ENCODE measurements at places on chromosomes 4 and X.

GRCh38 chr4:188400451-188400850 is 261.2 kb downstream of the TRIML1 start:
- DNase-seq, result no peak

- DNase-seq, result no peak
Observed at GRCh38 chr4:21470535-21470934, 478.0 kb downstream of the KCNIP4 start.

GRCh38 chr4:26404743-26405206 is 84.0 kb downstream of the RBPJ start:
- no peak for DNase-seq

GRCh38 chr4:137541876-137542646 is 9.8 kb upstream of the PCDH18 start:
- no peak for DNase-seq

DNA sequence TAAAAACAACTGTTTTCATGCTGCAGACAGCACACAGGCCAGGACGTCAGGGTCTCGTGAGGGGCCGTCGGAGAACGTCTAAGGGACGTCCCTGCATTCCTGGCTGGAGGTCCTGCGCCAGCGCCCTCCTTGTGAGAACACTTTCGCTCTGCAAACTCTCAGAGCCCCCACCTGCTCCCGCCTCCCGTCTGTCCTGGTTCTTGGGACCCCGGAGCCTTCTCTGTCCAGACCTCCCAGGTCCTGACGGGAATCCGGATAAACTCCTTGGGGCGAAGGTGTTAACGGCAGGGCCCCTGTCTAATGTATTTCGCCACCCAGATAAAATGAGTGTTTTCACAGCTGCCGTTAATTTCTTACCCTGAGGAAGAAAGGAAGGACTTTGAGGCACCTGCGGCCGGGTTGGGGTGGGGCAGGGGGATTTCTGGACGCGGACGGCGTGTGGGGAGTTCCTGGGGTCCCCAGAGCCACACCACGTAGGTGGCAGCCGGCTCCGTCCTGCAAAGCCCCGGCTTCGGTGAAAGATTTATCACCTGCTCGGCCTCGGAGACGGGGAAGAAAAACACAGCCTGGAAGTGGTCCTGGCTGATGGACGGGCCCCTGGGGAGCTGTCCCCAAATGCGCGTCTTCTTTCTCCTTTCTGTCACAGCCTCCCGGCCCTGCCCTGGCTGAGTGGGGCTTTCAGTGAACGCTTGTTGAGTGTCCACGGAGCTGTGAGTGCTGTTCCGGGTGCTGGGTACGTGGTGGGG is 35.1 kb upstream of the PPP2R3B start:
- DNase-seq, result no peak

GRCh38 chrX:17242470-17242869 is 132.5 kb upstream of the NHS start:
- DNase-seq, result no peak

GRCh38 chr4:183636503-183636902 is 22.5 kb downstream of the RWDD4 start:
- DNase-seq, result no peak

GRCh38 chrX:155334486-155335336 is at the start of gene CLIC2:
Gene CLIC2, minus strand, starts transcription at chrX:155334614. Its CDS starts 187 bp downstream, at chrX:155334427.
- DNase-seq, result no peak

DNA sequence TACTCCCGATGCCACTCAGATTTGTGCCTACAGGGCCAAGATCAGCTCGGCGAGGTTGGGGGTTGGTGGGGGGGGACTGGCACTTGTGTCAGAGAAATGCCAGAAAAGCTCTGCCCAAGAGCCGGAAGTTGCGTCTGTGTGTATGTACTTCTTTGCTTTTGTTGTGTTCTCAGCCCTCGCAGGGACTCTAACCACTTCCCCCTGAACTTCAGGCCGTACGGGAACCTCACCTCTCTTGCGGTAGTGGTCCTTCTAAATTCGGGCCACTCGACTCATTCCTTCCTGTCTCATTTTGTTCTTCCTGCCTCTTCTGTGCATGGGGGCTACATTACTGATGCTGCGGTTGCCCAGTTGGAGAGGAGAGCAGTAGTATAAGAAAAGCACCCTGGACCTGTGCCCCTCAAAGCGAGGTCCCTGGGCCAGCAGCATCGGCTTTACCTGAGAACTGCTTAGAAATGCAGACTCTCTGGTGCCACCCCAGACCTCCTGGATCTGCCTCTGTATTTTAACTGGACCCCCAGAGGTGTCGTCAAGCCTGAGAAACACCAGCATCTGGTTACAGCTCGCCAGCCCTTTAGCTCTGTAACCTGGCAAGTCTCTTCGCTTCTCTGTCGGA is 146.3 kb upstream of the RPS6KA3 start:
- no peak for DNase-seq

GRCh38 chr4:163201358-163201757 is 34.7 kb upstream of the NAF1 start:
- DNase-seq, result no peak

- DNase-seq, result no peak
Observed at GRCh38 chr4:3484057-3484973, 21.2 kb downstream of the DOK7 start.

- no peak for DNase-seq
Observed at GRCh38 chrX:38351346-38351745, 1.1 kb upstream of the OTC start.

- DNase-seq, result no peak
Observed at GRCh38 chr4:40380647-40381046, 45.5 kb downstream of the CHRNA9 start.

GRCh38 chr4:26191353-26191752 is 129.5 kb upstream of the RBPJ start:
- DNase-seq, result no peak

DNA sequence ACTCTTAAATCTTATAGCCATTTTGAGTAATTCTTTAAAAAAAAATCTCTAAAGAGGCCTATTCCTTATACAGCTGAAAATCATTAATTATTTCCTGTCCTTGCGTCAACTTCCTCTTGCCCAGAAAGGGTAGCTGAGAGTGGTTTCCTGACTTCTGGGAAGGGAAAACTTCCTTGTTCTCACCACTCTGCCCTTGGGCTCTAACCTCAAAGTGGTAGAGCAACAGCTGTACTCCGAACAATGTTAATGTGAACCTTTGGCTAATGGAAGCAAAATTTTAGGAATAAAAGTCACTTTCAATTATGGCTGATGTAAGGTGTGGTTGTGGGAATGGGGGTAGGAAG is 15.3 kb downstream of the KLHL2 start:
- no peak for DNase-seq

- no peak for DNase-seq
Observed at GRCh38 chrX:86329174-86329573, 180.9 kb downstream of the DACH2 start.

DNA sequence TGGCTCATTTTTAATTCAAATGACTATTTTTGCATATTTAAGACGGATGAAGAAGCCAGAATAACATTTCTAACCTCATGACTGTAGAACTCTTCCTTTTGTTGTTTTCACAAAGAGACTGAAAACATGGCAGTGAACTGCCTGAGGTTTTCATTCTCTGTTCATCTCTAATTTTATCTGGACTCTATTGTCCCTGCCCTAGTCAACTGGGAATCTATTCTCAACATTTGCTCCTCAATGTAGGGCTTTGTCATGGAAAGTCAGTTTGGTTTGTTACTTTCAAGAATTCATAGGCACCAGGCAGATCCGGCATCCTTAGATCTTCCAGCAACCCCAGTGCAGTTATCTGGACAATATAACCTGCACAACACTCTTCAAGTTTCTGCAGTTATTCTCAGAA is 277.0 kb downstream of the RAPGEF2 start:
- DNase-seq, result no peak

DNA sequence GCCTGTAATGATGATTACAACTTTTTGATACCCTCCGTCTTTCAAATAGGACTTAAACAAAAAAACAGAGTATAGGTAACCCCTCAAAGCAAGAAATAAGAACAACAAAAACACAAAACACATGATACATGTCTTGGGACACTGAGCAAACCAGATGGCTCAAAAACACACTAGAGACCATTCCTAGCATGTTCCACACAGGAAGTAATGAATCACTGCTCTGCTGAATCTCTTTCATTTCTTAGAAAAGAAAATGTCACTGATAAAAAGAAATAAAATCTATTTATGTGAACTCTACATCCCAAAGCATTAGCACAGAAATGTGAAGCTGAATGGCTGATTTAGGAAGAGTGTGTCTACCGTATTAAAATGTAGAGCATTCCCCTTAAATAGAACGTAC is 134.5 kb upstream of the IL15 start:
- no peak for DNase-seq

GRCh38 chr4:8541981-8542715 is 38.0 kb upstream of the GPR78 start:
- DNase-seq, result no peak

GRCh38 chr4:25065932-25066590 is 35.3 kb upstream of the LGI2 start:
- DNase-seq, result no peak

- DNase-seq, result no peak
Observed at GRCh38 chrX:77009691-77010090, 437.5 kb upstream of the FGF16 start.

DNA sequence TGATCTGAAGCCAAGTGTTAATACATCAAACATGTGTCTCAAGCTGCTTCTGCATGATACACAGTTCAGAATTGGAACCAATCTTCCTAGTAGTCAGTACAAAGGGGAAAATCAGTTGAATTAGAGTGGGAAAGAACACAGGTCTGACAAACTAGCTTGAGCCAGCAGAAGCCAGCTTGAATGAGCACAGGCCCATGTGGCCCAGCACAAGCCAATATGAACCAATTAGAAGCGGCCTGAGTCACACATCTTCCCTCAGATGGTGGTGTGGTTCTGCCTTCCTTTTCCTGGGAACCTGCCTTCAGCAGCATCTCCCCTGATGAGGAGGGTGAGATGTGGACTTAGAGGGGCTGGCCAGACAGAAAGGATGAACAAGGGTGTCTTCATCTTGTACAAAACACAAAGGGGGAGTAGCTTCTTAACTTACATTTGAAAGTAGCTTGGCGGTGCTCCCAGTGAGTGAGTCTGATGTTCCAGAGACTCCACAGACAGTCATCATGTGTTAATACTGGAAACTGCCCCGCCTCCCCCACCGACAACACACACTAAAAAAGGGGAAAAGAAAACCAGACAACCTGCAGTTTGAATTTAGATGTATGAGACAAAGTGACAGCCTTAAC is 72.0 kb downstream of the FRMPD4 start:
- DNase-seq, result no peak

DNA sequence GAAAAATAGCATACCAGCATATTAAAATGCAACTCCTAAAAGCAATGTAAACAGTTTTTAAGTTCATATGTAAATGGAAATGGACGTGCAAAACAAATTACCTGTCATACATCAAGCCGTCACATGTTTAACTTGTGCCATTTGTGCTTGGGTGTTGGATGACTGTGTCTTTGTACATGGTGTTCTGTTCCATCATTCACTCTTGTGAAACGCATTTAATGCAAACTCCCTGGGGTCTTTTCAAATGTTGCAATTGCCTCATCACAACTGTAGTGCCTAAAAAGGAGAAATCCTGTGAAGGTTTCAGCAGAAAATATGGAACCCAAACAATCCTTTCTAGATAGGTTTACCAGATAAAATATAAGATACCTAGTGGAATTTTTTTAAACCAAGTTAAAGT is 52.4 kb downstream of the PHOX2B start:
- no peak for DNase-seq

DNA sequence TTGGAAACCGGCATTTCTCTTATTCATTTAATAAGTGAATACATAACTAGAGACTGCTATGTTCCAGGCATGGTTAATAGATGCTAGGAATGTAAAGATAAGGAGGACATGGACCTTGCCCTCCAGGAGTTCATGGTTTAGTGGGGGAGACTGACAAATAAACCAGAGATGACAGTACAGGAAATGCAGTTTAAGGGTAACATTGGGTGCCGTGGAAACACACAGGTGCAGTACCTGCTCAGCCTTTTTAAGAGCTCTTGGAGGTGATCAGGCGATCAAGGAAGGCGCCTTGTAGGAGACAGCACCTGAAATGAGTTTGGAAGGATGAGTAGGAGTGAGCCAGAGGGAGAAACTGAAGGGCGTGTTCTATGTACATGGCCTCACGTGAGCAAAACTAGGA is 145.8 kb downstream of the AASDH start:
- no peak for DNase-seq

GRCh38 chr4:47668810-47669408 is 169.0 kb downstream of the CORIN start:
- no peak for DNase-seq

Data from stimulated activated CD8-positive, alpha-beta memory T cell treated with anti-CD3 and anti-CD28 coated beads, Interleukin-15, amount 100 ng/mL, for 24 hours (primary cell).